ENCODE measurements at places on chromosomes 1 and 21.

DNA sequence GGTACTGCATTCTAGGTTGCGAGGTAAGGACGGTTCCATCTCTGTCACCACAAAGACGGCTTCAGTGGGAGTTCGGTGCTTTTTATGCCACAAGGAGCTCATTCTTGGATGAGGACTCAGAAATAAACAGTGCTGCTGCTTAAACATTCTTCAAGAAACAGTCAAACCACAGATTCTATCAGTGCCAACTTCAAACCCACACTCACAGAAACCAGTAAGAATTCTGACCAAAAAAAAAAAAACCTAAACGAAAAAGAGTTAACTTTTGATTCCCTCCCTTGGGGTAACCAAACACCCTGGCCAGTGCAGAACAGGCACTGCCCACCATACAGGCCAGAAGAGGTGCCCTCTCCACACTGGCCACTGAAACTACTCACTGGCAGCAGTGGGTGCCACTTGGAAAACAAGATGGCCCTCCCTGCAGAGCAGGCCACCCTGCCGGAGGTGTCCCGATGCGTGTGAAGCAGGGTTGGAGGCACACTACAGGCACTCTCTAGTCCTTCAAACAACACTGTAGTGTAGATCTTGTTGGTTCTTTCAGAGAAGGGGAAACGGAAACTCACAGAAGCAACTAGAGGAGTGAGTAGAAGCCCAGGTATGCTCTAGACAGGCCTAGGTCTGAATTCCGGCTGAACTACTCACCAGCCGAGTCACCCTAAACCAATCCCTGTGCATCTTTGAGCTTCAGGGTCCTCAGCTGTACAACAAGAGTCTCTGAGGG lies 87.3 kb upstream of the TLR5 start:
- DNase-seq = no peak

- DNase-seq = no peak
Observed at GRCh38 chr1:70992521-70992920, 55.1 kb downstream of the PTGER3 start.

DNA sequence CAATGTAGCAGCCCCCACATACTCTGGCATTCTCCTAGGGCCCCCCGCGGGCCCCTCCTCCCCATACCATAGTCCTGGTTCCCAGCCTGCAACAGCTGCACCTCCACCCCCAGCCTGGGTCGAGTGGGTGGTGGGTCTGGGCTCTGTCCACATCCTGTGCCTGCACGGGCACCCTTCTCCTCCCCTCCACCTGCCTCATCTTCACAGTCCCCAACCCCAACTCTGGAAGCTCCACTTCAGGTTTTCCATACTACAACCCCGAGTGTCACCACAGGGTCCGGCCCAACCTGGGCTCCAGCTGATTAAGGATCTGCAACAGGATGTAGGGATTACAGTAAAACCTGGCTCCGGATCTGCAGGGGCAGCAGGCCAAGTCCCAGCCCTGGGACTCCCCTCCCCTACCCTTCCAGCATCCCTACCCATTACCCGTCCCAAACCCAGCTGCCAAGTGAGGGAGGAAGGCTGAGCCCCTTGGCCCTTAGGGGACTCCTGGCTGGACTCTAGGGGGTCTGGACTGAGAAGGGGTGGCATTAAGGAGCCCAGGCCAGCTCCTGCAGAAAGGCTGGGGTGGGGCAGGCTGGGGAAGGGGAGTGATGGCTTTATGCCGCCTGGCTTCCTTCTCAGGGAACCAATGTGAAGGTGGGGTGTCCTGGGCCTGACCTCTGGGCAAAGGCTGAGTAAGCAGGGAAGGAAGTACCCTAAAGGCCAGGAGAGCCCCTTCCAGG lies 116.8 kb downstream of the CASZ1 start:
- no peak for DNase-seq

DNA sequence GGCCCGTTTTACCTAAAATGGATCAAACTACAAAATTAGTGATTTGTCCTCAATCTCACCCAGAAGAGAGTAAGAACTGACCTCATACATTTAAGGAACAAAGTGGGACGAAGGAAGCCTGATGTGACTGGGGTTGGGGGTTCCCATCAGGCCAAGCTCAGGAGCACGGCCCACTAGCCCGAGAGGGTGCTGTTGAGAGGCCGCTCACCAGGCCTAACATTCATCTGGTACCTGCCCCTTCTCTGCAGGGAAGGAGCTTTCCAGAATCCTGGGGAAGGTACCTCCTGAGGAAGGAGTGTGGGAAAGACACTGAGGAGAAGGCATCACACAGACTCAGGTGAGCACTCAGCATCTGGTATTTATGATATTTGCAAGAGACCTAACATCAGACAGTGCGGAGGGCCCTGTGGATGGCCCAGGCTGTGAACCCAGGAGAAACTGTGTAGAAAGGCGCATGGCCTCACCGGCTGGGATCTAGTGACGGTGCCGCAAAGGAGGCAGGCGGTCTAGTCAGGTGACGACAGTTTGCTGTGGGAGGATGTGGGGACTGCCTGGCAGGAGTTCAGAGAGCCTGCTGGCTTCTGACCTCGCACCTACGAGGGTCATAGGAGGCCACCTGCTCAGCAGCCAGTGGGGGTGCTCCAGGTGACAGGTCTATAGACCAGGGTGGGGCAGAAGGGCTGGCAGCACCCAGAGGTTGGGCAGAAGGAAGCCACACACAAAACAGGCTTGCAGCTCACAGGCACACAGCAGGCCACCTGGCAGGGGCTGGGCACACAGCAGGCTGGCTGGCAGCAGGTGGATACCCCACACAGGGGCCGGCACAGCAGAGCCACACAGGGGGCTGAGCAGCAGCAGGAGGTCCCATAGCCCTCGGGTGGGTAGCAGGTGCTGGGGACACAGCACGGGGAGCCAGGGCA lies 543 bp downstream of the KRTAP12-4 start:
- DNase-seq = peak; percentile 76

DNA sequence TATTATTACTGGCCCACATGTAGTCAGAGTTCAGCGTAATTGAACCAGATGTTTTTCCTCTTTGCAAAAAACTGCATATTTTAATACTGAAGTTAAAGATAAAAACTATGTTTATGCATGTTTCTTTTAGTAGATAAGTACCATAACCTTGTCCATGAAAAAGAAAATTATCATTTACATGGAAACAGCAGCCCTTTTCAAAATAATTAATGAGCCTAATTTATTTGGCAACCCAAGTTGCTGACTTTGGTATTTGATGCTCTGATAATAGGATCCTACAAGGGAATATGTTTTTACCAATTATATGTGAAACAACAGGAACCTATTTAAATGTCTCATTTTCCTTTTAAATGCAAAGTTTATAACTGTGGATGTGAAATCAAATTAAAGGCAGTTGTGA lies 281.3 kb upstream of the C1orf105 start:
- DNase-seq = no peak

GRCh38 chr1:5974631-5975030 lies 17.6 kb downstream of the NPHP4 start:
- DNase-seq = no peak

GRCh38 chr1:200296091-200296661 lies 113.7 kb downstream of the ZNF281 start:
- DNase-seq = no peak

- DNase-seq = no peak
Observed at GRCh38 chr21:44601596-44602462, 1.4 kb downstream of the KRTAP10-7 start.

GRCh38 chr1:164064501-164064900 lies 494.5 kb upstream of the PBX1 start:
- DNase-seq = no peak

All from NCI-H1417 treated with DMSO at 0.1 percent for 48 hours (cell line).